ENCODE measurements at places on chromosomes 11 and 22. TPM values are rescaled to one million over a fixed set of nuclear protein-coding genes. Genes with fewer than 3 reads are reported as not detected.

The USP28 gene
- total RNA-seq = 32.3 TPM

The EFCAB6 gene
- 0.29 TPM for total RNA-seq

The IRAG1 gene
- 0.33 TPM for total RNA-seq

The IFTAP gene
- total RNA-seq = 34.3 TPM

The OR2AT4 gene
- not detected for total RNA-seq

The UPB1 gene
- not detected for total RNA-seq

The LMO2 gene
- total RNA-seq = 50.6 TPM

The INS gene
- not detected for total RNA-seq

The LRRC32 gene
- total RNA-seq = 35.5 TPM

The MMP8 gene
- total RNA-seq = not detected

The HBG2 gene
- not detected for total RNA-seq

The NCF4 gene
- total RNA-seq = not detected

The TRPM5 gene
- total RNA-seq = not detected

The ABCC8 gene
- not detected for total RNA-seq

The ELF5 gene
- not detected for total RNA-seq

The HTR3A gene
- not detected for total RNA-seq

The SLC6A5 gene
- not detected for total RNA-seq

The RCOR2 gene
- total RNA-seq = 0.29 TPM

The KRTAP5-9 gene
- total RNA-seq = not detected

The C11orf86 gene
- not detected for total RNA-seq

The TST gene
- 60.7 TPM for total RNA-seq

The RAPSN gene
- total RNA-seq = 0.33 TPM

The OR56A1 gene
- not detected for total RNA-seq

The TPBGL gene
- not detected for total RNA-seq

The CARD10 gene
- 43.8 TPM for total RNA-seq

The TMEM80 gene
- total RNA-seq = 11.8 TPM

The USP2 gene
- not detected for total RNA-seq

The SEZ6L gene
- total RNA-seq = not detected

The C1QTNF5 gene
- total RNA-seq = 111 TPM

The RIMBP3B gene
- total RNA-seq = not detected

The SCO2 gene
- total RNA-seq = 2.9 TPM

The MAJIN gene
- total RNA-seq = not detected

The CBLIF gene
- total RNA-seq = not detected

The PHOX2A gene
- not detected for total RNA-seq

The CCDC188 gene
- total RNA-seq = 8.6 TPM

The CHADL gene
- total RNA-seq = 0.98 TPM

The JAML gene
- 0.65 TPM for total RNA-seq

The NXPE1 gene
- not detected for total RNA-seq

The HSD17B12 gene
- total RNA-seq = 96.7 TPM

The CATSPER1 gene
- 0.10 TPM for total RNA-seq

The MS4A4E gene
- total RNA-seq = not detected

The ASRGL1 gene
- total RNA-seq = 16.7 TPM

The XKR3 gene
- not detected for total RNA-seq

The MUC2 gene
- not detected for total RNA-seq

The MYO7A gene
- total RNA-seq = 0.86 TPM

The SPINDOC gene
- total RNA-seq = 27.4 TPM

The PATE2 gene
- 0.19 TPM for total RNA-seq

The PNPLA5 gene
- not detected for total RNA-seq

The MYH9 gene
- total RNA-seq = 1,027 TPM
